ENCODE measurements at places on chromosomes 13 and 19.

DNA sequence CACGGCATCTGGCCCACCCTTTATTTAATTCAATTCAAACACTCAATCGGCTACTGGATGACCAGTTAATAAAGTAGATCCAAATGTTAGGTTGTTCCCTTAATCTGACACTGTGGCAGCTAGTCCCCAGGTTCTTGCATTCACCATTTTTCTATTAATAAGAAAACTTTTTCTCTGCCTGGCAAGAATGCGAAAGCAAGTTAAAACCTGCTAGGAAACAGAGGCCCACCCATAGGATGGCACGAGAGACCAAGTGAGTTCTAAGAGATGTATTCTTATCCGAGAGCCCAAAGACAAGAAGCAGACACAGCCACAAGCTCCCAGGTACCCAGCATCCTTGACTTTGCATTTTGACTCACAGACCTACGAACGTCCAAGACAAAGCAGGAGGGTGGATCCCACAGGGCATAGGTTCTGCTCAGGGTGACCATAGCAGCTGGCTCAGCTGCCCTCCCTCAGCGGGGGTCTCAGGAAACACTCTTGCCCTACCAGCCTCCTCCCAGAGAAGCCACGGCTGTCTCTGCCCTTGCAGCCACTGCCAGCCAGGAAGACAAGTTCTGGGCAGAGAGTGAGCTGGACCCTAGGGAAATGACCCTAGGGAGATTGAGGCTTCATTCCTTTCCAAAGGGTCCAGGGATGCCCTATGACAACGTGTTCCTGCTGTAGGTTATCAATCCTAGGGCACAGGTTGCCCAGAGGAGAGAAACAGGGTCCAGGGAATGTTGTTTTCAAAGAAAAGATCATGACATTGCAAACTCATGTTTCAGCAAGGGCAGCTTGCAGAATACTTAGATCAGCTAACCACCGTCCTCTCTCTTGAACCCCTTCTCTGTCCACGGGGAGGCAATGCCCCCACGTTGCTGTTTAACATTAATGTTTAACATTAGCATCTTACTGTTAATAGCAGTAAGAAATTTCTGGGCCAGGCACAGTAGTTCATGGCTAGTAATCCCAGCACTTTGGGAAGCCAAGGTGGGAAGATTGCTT is 147.2 kb upstream of the ZNF507 start:
- no peak for DNase-seq

DNA sequence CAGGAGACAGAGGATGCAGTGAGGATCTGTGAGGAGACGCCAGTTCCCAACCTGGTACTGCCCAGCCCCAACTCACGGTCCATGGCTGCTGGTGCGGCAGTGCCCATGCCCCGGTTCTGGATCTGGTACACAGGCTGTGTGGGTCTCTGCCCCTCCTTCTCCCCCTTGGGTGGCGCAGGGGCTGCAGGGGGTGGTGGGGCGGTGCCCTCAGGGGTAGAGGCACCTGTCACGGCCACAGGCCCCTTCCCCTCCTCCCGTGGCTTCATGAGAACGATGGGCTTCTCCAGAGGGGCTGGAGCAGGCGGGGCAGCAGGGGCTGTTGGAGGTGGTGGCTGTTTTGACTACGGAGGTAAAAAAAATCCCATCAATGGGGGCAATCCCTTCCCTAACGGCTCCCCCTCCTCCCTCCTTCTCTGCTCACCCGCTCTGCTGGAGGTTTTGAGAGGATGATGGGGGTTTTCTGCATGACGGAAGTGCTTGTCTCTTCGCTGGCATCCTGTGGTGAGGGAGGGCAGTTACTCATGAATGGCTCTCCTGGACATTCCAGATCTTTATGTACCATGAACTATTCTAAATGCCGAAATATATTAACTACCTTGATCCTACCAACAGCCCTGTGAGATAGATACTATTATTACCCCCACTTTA is 7.1 kb downstream of the SMG9 start:
- DNase-seq: no peak

DNA sequence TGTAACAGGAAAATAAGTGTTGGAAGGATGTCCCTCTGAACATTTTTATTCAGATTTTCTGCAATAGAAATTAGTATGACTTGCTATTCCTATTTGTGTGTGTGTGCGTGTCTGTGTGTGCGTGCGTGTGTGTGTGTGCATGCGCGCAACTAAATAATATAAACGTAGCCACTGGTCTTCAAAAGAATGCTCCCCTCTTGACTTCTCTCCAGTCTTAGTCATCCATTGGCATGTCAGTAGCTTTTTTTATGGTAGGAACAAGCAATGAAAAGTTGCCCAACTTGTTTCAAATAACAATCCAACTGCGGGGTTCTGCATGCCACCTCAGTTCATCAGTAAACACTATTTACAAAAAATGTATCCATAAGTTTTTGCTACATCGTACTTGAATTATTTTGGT is 249.6 kb downstream of the GPC6 start:
- DNase-seq: peak; percentile 90

DNA sequence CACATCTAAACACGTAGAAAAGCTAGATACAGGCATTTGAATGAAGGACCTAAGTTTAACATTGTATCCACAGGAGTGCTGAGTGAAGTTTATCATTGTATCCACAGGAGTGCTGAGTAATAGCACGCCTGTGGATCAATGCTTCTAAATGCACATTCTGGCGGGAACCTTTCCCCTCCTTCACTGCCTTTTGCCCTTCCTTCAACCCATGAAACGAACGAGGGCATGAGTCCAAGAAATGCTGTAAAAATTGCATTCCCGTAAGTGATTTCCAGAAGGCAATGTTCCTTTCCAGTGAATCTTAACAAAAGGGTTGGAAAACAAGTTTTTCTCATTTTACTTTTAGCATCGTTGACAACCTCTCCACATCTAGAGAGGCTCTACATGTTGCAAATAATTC is 88.1 kb downstream of the ZDHHC20 start:
- no peak for DNase-seq

DNA sequence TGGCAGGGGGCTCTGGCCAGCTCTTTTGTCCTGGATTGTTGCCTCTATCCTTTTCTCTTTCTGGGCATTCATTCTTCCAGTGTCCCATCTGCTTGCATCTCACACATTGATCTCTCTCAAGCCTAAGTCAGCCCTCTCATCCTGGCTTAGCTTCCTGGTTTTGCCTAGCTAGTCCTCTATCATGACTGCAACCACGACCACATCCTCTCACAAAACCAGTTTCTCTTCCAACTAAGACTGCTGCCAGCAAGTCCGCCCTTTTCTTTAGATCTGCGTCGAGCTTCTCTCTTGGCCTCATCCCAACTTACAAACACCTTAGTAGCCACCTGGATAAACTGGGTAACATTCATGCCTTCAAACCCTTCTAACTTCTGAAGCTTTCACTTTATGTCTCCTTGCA is 212.2 kb upstream of the HTR2A start:
- DNase-seq: no peak

DNA sequence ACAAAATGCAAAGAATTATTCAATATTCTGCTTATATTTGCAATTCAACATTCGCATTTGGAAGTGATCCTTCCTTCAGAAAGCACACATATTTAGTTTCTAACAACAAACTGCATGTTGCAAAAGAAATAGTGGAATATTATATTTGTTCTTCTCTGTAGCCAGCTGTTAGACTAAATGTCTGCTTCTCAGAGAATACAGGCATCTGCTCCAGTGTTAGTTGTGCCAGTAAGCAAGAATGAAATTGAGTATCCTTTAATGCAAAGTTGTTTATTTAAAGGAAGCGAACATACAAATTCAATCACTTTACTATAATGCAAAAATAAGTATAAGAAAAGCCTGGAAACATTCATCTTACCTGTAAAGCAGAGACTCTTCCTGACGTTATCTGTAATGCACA is 663 bp downstream of the SLITRK6 start:
- no peak for DNase-seq

DNA sequence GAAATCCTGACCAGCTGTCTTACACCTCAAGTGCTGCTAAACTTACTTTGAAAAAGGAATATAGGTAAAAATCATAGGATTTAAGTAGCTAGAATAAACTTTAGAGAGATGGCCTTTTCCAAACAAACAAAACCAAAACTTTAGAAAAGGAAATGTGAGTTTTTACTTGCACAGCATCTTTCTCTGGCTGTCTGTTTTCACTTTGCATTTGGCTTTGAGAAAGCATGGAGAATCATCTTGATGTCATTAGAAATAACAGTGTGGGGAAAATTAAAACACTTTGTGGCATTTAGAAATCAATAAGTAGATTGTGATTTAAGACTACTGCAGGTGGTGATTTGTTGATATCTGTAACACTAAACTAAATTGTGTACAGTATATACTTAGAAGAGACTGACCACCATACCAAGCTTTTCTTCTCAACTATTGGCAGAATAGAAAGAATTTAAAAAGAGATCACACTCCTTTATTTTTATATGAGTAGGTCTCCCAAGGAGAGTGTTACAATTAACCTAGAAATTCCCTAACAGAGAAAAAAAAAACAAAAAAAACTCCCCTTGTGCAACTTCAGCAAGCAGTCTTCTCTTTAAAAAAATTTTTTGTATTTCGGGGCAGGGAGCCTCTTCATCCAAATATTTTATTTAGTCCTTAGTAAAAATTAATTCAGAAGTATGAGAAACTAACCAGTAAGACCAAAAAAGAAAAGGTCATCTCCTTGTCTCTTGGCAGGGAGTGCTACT is 6.1 kb downstream of the WDFY2 start:
- no peak for DNase-seq
